Skeletal muscle tissue (tissue), 5 donors: ENCODE measurements at places on chromosomes 6 and 20. TPM values are rescaled to one million over a fixed set of nuclear protein-coding genes. Genes with fewer than 3 reads are reported as not detected.

Gene PTPRT
- total RNA-seq = 1.0 TPM

Gene SLCO4A1
- total RNA-seq = not detected

Gene BTNL2
- total RNA-seq = not detected

Gene TAAR1
- total RNA-seq = not detected

Gene BMP7
- total RNA-seq = 3.7 TPM

Gene HSF2
- total RNA-seq = 37.1 TPM

Gene TSBP1
- not detected for total RNA-seq

Gene CENPW
- 4.2 TPM for total RNA-seq

Gene HLA-DPB1
- 9.9 TPM for total RNA-seq

Gene MROH8
- 1.0 TPM for total RNA-seq
